Stimulated activated naive CD8-positive, alpha-beta T cell treated with anti-CD3 and anti-CD28 coated beads, Interleukin-15, Interleukin-2, amounts not matched to agents 100 U/mL and 50 U/mL, for 24 hours (primary cell): ENCODE measurements at places on chromosomes 6 and 20.
A peak's percentile ranks its signal among the peaks of the same experiment; 100 is the strongest.

DNA sequence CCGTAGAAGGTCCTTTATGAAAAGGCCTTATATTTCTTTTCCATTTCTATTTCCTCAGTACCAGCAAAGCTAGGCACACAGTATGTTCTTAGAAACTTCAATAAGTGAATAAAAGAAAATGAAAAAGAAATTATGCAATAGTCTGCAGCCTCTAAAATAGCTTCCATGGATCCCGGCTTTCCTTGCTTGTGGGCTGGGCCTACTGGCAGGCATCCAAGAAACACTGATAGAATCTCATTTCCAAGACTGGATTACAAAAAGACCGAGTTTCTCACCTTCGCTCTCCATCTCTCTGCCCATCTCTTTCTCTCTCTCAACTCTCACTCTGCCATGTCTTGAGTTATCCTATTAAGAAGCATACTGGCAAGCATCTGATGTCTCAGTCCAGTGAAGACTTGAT lies 187.5 kb upstream of the FKBP1C start:
- DNase-seq, result no peak

- DNase-seq, result no peak
These were observed 44.3 kb upstream of the REV3L start for GRCh38 chr6:111527367-111527766.

DNA sequence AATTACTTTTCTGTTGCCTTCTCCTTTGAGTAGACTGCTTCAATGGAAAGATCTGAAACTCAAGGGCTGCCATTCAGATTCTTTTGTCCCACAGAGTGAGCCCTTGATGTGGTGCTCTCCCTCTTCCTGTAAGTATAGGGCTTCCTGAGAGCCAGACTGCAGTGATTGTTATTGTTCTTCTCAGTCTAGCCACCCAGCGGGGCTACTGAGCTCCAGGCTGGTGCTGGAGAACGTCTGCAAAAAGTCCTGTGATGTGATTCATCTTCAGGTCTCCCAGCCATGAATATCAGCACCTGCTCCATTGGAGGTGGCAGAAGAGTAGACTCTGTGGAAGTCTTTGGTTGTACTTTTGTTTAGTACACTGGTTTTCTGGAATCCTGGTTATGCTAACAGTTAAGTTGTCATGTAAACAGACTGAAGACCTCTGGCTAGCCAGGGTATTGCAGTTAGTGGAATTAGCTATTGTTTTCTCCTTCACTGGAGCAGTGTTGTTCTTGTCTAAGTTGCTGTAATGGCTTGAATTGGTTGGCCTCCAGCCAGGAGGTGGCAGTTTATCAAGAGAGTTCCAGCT lies 240.9 kb downstream of the COL12A1 start:
- DNase-seq, result no peak

DNA sequence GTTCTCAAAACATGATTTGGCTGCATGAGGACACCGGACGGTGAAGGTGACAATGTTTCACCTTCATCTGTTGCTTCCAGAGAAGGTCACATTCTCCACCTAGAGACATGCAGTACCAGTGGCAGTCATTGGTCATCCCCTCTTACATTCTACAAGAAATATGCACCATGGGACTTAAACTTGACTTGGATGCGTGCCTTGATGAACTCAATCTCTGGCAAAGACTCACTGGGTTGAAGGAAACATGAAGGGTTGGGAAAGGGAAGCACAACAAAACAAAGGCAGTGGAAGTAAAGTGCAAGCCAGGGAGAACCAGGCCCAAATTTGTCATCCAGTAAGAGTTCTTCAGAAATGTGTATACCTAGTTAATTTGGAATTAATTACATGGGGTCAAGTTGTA lies 39.4 kb upstream of the ARMH2 start:
- no peak for DNase-seq

DNA sequence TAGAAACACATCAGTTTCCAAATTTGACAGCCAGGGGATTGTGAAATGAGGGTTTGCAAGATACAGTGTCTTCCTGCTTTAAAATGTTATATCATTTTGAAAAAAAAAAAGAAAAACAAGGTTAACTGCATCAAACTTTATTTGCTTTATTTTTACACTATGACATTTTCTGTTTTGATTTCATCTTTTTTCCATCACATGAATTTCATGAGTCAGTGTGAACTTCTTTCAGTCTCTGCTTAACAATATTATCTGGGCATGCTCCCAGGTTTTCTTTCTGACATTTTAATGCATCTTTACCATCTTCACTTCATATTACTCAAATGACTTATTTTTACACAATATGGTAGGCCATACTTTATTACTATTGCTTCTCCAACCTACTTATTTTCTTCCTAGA lies 1.9 kb downstream of the NCOA7 start:
- DNase-seq, result no peak

DNA sequence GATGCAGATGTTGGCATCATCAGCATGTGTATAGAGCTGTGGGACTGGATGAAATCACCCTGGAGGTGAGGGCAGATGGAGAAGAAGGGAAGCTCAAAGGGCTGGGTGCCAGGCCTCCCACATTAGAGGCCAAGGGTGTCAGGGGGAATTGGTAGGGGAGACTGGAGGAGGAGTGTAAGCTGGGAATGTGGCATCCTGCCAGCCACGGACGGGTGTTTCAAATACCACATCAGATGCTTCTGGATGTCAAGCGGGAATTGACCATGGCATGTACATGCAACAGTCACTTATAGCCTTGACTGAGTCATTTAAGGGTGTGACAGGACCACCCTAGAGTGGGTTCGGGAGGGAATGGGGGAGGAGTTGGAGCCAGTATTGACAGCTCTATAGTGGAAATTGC lies 9.6 kb downstream of the ERGIC3 start:
- no peak for DNase-seq

GRCh38 chr6:43973357-43973756 lies 153.9 kb downstream of the MRPL14 start:
- no peak for DNase-seq

DNA sequence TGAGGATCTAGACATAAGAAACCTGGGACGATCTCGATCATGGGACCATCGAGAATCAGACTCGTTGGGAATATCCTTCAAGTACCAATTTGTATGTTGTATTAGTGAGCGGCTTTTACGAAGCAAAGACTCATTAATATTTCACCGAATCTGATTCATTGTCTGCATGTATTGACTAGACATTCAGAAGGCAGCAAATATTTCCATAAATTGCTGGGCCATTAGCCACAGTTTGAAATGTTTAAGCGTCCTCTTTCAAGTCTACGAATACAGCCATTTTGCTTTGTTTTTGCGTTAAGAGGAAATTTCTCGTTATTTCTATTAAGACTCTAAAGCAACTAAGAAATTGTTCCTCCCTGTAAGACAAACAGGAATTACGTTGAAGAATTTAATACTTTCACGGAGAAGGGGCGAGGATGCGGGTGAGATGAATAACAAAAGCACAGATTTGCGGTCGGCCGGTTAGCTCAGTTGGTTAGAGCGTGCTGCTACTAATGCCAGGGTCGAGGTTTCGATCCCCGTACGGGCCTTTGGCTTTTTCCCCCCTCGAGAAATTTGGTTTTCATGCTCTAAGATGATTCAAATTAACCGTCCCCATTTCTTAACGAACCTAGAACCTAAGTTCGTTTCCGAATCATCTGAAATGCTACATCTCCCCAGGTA lies 18.5 kb downstream of the POM121L2 start:
- DNase-seq, result no peak

DNA sequence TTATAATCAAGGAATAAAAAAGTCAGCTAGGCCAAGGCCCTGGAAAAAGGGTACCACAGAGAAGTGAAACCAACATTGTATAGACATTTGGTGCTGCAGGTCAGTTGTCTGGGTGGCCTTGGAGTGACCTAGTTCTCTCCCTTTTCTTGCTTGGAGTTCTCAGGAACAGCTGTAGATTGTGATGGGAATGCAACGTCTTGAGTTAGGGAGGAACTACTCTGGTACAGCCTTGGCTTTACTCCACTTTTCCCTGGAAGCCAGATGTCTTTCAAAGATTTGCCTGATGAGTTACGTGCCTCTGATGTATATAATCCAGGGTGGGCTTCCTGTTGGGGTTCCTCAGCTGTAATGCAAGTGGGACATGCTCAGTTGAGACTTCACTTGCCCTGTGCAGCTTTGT lies 694.7 kb downstream of the HTR1B start:
- no peak for DNase-seq

DNA sequence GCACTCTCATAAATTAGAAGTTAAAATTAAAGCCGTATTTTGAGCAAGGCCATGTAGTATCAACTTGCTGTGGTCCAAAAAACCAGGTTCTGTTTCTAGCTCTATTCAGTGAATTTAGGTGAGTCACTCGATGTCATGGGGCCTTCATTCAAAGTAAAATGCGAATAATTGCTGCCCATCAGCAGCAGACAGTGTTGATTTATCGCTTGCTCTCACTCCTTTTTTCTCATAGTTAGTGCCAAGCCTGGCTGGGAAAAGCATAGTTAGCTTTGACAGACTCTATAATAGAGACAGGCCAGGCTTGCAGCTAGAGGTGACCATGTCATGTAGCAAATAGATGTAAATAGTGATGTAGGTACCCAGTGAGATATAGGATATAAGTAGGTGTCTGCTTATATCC lies 136.0 kb downstream of the EDN1 start:
- DNase-seq, result no peak

- peak; percentile 28 for DNase-seq
These were observed 57.4 kb downstream of the ARHGAP40 start for GRCh38 chr20:38658879-38659596.

DNA sequence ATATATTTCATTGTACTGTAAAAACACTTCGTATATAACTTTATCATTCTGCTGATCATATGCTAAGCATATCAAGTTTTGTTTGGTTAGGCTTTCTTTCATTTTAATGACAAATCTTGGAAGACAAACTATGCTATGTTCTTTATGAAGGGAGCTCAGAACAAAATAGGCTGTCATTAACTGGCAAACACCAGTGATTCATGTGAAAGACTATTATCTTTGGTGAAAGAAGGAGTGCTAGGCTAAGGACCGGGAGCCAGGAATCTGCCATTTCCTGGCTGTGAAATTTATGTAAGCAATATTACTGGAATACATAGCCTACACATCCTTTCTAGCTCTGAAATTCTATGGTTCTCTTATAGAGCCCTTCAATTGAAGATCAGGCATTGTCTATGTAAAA lies 136.2 kb upstream of the CCN2 start:
- no peak for DNase-seq

GRCh38 chr20:59684685-59685242 lies 80.4 kb downstream of the PHACTR3 start:
- DNase-seq, result no peak

GRCh38 chr6:85580118-85580877 lies 13.4 kb downstream of the SNX14 start:
- DNase-seq, result no peak

DNA sequence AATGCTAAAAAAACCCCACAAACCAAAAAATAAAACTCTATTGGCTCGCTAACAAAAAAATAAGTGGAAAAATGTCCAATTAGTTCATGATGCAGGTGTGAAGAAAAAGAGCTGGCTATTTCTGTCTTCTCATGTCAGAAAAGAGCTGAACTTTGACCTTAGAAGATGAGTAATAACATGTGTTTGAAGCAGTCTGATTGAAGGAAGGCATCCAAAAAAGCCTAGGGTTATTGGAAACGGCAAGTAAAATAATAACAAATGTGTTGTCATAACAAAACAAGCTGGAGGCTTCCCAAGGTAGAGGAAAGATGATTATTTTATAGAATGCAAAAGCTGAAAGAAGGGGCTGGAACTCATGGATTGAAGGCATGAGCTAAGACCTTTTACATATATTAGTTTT lies 94.4 kb upstream of the FAM184A start:
- no peak for DNase-seq

GRCh38 chr20:16517946-16518783 lies 55.1 kb downstream of the KIF16B start:
- peak; percentile 10 for DNase-seq

DNA sequence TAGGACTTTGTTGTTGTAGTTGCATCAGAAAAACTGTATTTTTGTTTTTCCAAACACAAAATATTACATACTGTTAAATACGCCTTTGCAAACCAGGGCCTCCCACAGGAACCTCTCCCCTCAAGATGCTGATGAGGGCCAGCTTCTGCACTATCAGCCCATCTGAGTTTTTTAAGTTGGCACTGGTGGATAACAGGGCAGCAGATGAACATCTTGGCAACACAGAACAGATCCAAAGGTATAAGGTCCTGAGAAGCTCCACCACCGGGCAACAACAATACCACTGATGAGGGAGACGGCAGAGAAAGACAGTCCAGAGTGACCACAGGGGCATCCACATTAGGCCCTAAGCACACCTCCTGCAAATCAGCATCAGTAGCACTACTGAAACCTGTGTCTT lies 177.7 kb downstream of the DLL1 start:
- DNase-seq, result no peak

- no peak for DNase-seq
These were observed 158.1 kb upstream of the PROKR2 start for GRCh38 chr20:5474646-5475550.

GRCh38 chr6:146297815-146298214 lies 245.8 kb upstream of the RAB32 start:
- no peak for DNase-seq

GRCh38 chr6:114445846-114446245 lies 103.0 kb upstream of the HS3ST5 start:
- DNase-seq, result no peak

DNA sequence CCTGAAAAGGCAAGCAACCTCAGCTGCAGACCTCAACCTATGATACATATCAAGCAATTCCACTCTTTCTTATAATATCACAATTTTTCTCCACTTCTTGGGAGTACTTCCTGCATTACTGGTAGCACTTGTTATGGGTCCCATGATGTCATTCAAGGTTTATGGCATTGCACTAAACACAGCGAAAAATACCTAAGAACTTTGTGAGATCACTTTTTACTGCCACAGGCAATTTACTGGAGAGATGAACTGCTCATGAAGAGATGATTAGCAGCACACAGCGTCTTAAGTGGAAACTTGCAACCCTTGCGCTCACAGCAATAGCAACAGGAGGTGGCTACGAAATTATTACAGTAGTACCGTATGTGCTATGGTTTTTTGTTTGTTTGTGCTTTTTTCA lies 19.3 kb upstream of the RIMS4 start:
- no peak for DNase-seq

DNA sequence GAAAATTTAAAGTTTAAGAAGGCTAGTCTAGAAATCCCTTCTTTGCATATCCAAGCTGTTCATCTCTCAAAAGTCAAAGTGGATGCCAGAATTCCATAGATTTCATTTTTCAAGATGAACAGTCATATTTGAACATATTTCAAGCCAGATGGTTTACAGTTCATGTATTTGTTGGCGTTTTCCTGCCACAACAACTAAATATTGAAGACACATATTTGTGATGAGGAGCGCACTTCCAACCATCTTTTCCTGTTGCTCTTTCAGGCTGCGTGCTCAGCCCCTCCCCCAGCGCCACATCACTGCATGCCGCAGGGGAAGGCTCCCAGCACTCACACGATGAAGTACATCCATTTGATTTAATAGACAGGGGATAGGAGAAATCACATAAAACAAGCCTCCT lies 5.9 kb upstream of the NOX3 start:
- no peak for DNase-seq
